Foreskin keratinocyte (primary cell): ENCODE measurements at places on chromosomes 16 and 17. TPM values are rescaled to one million over a fixed set of nuclear protein-coding genes. Genes with fewer than 3 reads are reported as not detected.

DNA sequence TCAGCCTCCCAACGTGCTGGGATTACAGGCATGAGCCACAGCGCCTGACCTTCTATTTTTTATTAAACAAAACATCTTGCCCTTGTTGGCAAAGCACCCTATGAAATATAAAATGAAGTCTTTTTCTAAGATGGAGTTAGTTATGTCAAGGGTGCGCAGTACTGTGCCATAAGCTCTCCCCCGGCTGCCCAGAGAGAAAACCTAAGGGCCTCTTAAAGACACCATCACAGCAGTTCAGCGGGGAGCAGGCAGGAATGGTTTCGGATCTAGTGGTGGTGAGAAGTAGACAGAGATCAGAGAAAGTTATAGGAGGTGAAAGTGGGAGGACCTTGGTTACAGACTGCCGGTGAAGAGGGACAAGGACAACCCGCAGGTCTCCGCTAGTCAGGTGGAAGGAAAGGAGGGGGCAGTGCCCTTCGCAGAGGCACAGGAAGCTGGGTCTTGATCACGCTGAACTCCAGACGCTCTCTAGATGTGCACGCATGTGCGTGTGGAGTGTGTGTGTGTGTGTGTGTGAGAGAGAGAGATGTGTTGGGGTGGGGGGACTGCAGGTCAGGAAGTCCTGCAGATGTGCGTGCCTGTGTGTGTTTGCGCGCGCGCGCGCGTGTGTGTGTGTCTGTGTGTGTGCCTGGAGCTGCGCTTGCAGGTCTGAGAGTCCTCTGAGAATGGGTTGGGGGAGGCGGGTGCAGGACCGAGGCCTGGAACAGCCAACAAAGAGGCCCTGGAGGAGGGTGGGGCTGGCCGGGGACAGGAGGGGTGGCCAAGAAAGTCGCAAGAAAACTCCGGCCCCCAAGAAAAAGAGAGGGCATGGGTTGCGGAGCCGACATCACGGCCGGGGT lies 748 bp upstream of the CMTM3 start:
- DNase-seq: peak; percentile 54

DNA sequence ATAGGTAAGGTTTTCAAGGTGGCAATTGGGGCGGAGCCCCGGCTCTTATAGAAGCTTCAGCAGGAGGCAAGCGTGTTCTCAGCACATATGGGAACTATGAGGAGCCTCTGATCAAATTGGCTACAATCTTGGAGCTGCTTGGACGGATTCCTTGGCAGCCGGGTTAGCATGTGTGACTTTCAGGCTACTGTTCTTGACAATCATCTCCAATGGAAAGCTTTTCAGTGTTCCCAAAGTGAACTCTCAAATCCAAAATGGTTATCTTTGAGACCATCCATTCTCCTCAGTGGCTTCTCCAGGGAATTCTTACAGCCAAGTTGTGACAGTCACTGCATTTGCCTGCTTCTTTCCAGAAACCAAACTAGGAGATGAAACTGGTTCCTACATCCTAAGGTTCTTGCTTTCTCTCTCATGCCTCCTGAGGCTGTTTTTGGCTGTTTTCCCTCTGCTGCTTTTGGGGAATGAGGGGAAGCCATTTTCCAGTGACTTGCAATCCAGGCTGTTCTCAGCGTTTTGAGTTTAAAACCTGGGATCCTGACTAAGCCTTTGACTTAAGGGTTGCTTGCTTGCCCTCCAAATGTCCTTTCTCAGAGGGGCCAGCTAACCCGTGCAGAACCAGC lies 10.9 kb downstream of the HAS3 start:
- no peak for DNase-seq

The CES2 gene
- 33.5 and 34.0 TPM in 2 replicates for total RNA-seq

The TP53TG3C gene
- total RNA-seq: not detected in 2 replicates

The TCAP gene
- total RNA-seq: 0.18 and 0.31 TPM in 2 replicates

The FBXO39 gene
- total RNA-seq: 0.25 and 0.92 TPM in 2 replicates

- no peak for DNase-seq
Observed at GRCh38 chr17:39513309-39513708, 52.0 kb downstream of the CDK12 start.

The SLC38A10 gene
- total RNA-seq: 36.6 and 41.3 TPM in 2 replicates

DNA sequence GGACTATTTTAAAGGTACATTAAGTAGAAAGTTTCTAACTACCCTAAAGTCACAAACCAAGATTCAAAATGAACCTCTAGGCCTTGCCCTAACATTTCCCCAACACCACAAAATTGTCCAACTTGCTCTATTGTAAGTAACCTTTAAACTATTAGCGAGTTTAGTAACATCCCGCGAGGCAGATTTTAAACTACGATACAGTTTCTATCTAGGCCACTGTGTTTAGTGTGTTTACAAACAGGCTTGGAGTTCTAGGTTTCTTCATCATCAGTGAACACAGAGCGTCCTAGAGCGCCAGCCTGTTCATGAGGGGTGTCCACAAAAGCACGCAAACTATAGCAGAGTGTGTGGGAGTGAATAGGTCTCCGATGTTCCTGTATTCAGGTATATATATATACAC lies 51.8 kb downstream of the EMP2 start:
- no peak for DNase-seq

DNA sequence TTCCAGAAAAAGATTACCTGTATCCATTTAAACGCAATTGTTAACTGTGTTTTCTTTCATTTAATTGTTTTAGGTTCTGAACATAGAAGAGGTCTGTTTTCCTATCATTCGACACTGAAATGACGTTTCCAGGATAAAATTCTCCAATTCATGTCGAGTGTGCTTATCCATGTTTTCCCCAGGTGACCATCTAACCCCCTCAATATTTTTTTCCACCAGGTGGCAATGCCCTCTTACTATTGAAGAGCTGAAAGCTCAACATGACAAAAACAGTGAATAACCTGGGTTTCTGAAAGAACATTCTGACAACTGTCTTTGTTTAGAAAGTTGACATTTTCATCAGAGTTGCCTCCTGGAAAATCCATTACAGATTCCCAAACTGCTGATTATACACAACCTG lies 948.7 kb downstream of the KCNJ2 start:
- peak; percentile 30 for DNase-seq

GRCh38 chr16:29925105-29925756 lies 795 bp downstream of the KCTD13 start:
- DNase-seq: no peak

DNA sequence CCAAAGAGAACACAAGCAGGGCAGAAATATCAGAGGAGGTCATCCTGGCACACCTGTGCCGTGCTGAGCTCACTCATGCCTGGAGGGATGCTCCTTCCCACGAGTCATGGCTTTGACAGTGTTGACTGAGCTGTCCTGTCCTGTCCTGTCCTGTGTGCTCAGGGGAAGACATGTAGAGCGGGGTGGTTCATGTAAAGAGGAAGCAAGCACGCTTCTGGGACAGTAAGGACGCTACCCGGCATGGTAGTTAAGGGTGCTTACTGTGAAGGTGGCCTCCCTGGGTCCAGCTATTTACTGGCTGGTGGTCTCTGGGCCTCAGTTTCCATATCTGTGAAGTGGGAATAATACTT lies 398 bp downstream of the LGALS9 start:
- peak; percentile 82 for DNase-seq

DNA sequence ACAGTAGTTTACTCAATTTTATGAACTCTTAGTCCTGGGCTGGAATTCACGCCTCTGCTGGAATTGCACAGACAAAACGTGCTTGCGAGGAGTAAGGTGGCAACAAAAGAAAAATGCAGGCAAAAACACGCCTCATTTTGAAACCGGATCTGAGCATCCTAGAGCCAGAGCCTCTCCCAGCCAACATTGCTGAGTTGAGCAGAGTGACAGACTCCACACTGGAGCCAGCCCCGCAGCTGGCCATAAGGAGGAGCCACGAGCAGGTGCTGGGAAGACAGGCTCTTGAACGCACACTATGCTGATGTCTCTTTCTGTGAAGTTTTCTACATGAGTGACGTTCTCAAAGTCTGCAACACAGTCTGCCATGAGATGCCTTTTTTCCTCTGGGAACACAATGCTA lies 14.6 kb upstream of the HSBP1 start:
- DNase-seq: no peak

The SLC13A2 gene
- total RNA-seq: not detected in 2 replicates

DNA sequence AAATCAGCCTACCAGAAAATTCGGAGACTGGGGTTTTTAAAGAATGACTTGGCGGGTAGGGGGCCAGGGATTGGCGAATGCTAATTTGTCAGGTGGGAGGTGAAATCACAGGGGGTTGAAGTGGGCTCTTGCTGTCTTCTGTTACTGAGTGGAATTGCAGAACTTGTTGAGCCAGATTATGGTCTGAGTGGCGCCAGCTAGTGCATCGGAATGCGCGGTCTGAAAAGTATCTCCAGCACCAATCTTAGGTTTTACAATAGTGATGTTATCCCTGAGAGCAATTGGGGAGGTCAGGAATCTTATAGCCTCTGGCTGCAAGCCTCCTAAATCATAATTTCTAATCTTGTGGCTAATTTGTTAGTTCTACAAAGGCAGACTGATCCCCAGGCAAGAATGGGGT lies 762 bp upstream of the RBL2 start:
- DNase-seq: no peak

- no peak for DNase-seq
Observed at GRCh38 chr16:20147091-20147490, 73.4 kb upstream of the GPR139 start.
